GM12891 (cell line): ENCODE measurements at places on chromosomes 3 and 15.

GRCh38 chr3:13139471-13140065 is 66.3 kb upstream of the IQSEC1 start:
- DNase-seq = no peak

GRCh38 chr15:71093054-71094024 is 21.9 kb upstream of the THSD4 start:
- no peak for DNase-seq

DNA sequence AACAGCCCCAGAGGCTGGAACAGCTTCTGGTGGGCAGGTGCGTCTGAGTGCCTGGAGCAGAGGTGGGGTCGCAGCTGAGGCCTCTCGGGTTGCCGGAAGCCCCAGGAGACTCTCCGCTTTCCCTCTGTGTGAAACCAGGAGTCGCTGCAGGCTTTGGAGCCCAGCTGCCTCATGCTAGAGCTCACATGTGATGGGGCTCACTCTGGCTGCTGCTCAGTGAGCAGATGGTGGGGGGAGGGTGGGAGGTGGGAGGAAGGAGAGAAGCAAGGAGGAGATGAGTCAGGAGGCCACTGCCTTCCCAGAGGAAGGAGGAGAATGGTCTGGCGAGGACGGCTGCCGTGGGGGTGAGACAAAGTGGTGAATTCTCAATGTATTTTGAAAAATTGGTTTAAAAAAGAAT is 290.1 kb upstream of the CHRNA7 start:
- DNase-seq = no peak

DNA sequence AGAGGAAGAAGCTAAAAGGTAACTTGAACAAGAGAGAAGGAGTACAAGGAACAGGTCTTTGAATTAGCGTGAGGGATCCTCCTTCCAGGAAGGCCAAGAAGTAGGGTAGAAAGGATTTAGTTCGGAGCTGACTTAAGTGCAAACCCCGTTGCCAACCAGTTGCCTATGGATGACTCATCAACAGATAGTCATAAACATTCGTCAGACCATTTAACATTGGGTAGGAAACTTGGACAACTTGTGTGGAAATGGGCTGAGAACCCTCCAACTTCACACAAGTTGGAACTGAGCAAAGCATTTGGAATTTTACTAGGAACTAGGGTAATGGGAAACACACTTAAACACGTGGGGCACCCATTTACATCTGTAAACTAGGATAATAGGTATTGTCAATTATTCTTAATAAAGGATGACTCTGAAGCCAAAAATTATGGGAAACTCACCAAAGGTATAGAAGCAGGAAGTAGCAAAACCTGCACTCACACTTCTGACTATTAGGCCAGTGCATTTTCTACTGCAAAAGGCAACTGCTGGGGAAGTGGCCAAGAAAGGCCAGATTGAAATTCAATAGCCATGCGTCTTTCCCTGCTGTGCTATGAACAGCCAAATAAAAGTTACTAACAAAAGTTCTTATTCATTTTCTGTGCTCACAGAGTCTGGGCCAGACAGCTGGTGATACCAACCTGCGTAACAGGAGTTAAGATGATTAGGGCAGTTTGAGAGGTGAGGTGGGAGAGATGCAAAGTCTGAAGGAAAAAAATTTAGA is 174.5 kb upstream of the TMC3 start:
- no peak for DNase-seq

GRCh38 chr3:22542311-22542710 is 660.8 kb upstream of the UBE2E2 start:
- DNase-seq = no peak

DNA sequence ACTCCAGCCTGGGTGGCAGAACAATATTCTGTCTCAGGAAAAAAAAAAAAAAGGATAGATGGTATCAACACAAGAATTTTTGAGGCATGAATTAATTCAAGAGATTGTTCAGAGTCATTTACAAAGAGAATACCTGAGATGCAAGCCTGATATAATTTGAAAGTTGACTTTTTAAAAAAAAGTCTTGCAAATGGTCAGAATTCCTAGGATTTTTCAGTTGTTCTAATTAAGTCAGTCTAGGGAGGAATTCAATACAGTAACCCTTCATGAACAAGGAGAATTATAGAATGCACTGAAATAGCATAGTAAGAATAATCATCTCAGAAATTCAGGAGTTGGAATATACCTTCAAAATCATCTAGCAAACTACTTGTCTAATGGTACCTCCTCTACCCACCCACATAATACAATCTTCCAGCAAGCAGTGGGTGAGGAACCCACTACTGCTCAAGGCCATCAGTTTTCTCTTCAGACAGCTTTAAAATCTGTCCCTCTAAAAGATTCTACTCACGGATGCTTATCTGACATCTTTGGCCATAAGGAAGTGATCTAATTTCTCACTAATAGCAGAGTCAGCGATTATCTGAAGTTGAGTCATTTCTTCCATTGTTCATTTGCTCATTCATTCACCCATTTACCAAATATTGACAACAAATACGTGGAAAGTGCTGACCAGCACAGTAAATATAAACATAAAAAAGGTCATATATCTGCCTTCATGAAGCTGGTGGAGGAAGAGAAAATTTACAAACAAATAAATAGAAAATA is 159.6 kb downstream of the GREM1 start:
- no peak for DNase-seq

GRCh38 chr3:50480471-50480870 is 23.0 kb downstream of the CACNA2D2 start:
- no peak for DNase-seq

GRCh38 chr3:65347166-65347565 is 659.4 kb upstream of the ADAMTS9 start:
- DNase-seq = no peak
